ENCODE measurements at places on chromosomes 4 and X.

- DNase-seq, result no peak
Measured at GRCh38 chr4:9996319-9997110, 24.8 kb downstream of the SLC2A9 start.

- no peak for DNase-seq
Measured at GRCh38 chr4:156413239-156414135, 459.8 kb upstream of the CTSO start.

- DNase-seq, result no peak
Measured at GRCh38 chrX:103549916-103550315, 30.6 kb upstream of the RAB40A start.

DNA sequence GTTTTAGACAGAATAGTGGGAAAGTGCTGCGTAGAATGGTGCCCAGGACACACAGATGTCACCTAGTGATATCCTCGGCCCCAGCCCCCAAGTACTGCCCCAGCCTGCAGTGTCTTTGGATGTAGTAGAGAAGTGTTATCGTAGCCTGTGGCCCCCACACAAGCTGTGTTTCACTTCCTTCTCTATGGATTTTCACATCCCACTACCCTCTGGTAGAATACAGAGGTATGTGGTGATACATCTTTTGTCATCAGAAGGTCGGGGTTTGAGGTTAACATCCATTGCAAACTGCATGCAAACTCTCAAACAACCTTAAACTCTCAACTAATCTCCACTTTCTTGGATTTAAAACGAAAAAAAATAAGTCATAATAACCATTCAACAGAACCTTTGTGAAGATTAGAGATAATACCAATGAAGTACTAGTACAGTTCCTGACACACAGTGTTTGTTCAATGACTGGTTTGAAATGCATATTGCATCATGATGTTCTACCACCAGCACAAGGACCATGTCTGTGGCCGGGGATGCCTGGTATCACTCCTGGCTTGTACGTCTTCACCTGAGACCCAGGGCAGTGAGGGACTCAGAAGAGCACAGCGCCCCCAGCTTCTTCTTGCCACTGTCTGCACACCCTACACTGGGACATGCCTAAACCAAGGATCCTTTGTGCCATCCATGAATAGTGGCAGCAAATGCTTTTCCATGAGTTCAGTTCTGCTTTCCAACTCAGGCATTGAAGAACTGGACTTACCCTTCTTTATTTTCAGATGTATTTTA lies 267.3 kb downstream of the DCTD start:
- no peak for DNase-seq

GRCh38 chr4:11014199-11014598 lies 329.6 kb upstream of the CLNK start:
- no peak for DNase-seq

Measured in CD4-positive, alpha-beta memory T cell (primary cell).